ENCODE measurements at places on chromosomes 11 and 22.

DNA sequence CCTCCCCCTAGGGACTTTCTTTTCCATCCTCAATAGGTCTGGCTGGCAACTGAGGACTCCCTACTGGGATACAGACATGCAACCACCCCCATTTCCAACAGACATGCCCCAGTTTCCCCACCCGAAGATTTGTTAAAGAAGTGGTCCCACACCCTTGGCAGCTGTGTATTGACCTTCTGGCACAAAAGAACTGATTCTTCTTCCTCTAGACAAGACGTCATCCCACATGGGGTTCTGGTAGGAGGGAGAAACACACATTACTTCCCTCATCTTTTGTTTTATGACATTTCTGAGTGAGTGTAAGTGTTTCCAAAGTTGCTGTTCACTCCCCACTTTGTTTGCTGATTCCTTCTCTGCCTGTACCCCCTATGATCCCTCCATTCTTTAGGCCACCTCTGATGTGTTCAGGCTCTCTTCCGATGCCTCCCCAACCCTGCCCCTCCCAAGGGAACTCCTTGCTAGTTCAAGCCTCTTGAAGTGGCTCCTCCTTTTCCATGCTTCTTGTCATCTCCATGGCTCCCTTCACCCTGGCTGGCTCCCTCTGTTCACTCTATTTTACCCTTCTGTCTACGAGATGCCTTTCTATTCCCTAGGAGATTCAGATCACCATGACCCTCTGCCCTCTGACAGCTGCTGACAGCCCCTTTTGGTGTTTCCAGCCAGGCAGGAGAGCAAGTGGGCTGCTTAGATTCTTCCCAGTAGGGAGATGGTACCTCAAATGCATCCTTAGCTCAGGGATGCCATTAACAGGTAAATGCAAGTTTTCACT, 4.3 kb downstream of the KIRREL3 start:
- DNase-seq: no peak

GRCh38 chr11:75267171-75267970, 26.8 kb downstream of the TPBGL start:
- DNase-seq: no peak

GRCh38 chr11:86442827-86443226, 68.1 kb downstream of the CCDC81 start:
- no peak for DNase-seq

GRCh38 chr11:3104961-3105790, 48.0 kb upstream of the CARS1 start:
- no peak for DNase-seq

DNA sequence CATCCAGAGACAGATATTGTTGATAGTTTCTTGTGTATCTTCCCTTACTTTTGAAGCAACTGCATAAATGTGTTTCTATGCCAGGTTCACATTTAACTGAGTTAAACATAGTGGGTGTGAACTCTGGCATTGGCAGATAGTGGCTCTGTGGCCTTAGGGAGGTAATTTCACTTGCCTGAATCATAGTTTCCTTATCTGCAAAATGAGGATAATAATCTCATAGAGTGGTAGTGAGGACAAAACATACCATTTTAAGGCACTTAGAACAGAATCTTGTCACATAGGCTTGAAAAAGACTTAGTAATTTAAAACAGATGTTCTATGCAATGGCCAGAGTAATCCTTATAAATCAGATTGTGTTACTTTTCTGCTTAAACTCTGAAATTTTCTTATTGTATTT, 56.4 kb upstream of the SYN3 start:
- no peak for DNase-seq

DNA sequence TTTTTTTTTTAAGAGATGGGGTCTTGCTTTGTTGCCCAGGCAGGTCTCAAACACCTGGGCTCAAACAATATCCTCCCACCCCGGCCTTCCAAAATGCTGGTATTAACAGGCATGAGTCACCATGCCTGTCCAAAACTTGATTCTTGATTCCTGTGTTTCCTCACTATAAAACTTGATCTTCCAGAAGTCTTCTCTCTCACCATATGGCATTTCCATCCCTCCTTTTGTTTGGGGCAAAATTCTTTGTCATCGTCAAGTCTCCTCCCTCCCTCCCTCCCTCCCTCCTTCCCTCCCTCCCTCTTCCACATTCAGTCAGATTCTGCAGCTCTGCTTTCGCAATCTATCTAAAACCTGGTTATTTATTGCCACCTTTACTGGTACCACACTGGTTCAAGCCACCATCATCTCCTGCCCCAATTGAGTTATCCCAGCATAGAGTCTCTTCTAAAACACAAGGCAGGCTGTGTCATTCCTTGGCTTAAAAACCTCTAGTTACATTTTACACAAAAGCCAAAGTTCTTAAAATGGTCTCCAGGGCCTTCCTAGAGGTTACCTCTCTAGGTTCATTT, 65.0 kb upstream of the HORMAD2 start:
- DNase-seq: no peak

DNA sequence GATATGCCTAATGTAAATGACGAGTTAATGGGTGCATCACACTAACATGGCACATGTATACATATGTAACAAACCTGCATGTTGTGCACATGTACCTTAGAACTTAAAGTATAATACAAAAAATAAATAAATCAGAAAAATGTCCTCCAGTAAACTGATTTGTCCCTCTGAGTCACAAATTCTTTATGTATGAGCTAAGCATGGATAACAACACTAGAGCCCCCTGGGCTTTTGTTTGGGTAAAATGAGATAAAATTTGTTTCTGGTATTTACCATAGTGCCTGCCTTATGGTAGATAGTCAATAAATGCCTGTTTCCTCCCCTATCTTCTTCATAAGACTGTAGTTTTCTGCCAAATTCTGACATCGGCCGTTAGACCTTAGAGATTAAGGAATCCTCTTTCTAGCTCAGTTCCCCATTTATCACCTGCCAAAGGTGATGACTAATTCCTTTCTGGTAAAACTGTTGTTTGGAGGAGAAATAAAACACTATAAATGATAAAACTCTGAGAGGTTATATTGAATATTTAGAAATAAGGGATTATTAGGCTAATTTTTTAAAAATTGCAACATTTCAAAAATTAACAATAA, 43.6 kb upstream of the LUZP2 start:
- peak; percentile 2 for DNase-seq

- no peak for DNase-seq
Observed at GRCh38 chr22:22397292-22397870, 111.2 kb downstream of the ZNF280B start.

- DNase-seq: no peak
Observed at GRCh38 chr11:65585396-65586246, 9.8 kb downstream of the EHBP1L1 start.

DNA sequence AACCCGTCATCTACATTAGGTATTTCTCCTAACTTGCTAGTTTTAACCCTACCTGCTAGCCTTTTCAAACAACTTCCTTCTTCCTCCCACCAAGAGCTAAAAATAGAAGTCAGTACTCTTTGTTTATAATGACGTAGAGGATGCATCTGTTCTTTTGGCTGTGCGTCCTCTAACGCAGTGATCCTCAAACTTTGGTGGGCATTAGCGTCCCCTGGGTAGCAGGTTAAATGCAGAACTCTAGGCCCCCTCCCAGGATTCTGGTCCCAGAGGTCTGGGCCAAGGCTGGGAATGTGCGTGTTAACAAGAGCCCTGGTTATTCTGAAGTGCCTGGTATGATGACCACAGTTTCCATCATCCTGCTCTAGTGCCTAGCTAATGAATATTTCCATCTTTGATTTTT, 67.6 kb downstream of the BARX2 start:
- DNase-seq: no peak

GRCh38 chr11:1196516-1197391, 26.1 kb upstream of the MUC5B start:
- DNase-seq: no peak

Measured in astrocyte of the cerebellum (primary cell).